ENCODE measurements at places on chromosomes 3 and 15.

DNA sequence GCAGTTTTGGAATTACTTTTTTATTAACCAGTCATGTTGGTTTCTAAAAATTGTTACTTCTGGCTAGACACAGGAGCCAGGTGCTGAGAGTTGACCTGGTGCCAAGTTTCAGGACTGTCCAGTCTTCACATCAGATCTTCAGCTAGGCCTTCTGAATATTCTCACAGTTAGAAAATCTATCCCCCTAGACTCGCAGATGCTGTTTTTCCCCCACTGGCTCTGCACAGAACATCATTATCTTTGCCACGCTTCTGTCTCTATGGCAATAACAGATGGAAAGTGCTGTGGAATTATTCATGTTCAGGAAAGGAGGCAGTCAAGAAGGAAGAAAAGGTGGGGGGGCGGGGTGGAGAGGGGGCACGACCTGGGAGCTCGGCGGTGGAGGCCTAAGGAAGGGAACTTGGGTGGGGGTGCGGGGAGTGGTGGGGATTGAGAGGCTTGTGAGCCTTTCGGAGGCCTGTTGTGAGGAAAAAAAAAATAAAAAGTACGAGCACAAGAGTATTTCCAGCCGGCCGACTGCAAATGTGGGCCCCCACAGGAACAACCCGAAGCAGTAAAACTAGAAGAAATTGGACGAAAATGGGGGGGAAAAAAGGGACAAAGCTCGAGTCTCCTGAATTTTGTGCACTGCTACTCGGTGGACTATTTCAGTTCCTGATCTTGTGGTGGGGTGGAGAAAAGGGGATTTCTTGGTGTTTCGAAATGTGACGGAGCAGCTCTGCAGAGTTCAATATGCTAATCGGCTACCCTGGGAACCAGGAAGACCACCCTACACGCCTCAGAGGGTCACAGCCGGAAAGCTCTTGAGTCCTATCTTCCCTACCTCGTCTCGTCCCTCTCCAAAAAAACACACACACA is 1.5 kb upstream of the SKIL start:
- DNase-seq: no peak

GRCh38 chr3:129323651-129324294 is 45.1 kb downstream of the HMCES start:
- no peak for DNase-seq

GRCh38 chr15:101148166-101148880 is 103.5 kb downstream of the CHSY1 start:
- no peak for DNase-seq

DNA sequence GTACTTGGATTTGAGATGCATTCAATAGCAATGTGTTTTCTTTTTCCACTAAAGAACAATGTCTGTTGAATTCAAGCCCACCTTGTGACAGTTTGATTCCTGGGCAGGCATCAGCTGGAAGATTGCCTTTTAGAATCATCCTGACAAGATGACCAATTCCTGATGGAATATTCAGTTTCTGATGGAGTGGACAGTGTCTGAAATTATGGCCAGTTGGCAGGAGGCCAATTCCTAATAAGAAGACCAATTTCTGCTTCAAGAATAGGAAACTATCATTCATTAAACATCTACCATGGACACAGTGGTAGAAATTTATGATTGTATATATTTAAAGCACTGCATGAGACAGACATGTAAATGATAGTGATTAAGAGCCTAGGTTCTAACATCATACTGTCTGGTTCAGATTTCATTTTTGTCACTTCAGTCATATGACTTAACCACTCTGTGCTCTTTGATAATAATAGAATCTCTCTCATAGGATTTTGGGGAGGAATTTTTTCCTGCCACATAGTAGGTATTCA is 133.6 kb downstream of the CLSTN2 start:
- no peak for DNase-seq

DNA sequence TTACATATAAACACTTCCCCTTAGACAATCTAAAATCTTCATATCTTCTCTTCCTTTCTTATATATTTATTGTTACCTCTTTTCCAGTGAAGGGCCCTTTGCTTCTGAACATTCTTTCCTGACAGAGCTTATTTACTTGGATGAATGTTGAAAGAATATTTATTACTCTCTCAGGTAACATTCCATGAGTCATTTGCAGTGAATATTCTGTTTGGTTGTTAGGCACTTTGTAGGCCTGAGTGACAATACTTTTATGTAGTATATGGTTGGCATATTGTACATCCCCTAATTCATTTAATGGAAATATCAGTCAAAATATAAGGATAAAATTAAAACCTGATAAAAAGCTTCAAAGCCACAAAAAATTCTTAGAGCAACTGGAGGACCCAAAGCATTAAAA is 260.9 kb upstream of the KCNMB2 start:
- DNase-seq: no peak

DNA sequence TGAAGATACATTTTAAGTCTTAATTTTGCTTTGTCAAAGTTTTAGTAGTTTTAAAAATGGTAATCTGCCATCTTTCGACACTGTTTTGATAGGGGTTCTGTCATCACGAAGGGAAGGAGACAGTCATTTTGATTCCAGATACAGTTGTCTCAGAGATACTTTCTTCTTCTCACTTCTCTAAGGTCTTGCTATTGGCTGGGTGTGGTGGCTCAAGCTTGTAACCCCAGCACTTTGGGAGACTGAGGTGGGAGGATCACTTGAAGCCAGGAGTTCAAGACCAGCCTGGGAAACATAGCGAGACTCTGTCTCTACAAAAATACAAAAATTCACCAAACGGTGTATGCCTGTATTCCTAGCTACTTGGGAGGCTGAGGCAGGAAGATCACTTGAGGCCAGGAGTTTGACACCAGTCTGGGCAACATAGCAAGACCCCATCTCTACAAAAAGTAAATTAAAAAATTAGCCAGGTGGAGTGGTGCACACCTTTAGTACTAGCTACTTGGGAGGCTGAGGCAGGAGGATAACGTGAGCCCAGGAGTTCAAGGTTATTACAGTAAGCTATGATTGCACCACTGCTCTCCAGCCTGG is 3.3 kb downstream of the RAB8B start:
- no peak for DNase-seq

DNA sequence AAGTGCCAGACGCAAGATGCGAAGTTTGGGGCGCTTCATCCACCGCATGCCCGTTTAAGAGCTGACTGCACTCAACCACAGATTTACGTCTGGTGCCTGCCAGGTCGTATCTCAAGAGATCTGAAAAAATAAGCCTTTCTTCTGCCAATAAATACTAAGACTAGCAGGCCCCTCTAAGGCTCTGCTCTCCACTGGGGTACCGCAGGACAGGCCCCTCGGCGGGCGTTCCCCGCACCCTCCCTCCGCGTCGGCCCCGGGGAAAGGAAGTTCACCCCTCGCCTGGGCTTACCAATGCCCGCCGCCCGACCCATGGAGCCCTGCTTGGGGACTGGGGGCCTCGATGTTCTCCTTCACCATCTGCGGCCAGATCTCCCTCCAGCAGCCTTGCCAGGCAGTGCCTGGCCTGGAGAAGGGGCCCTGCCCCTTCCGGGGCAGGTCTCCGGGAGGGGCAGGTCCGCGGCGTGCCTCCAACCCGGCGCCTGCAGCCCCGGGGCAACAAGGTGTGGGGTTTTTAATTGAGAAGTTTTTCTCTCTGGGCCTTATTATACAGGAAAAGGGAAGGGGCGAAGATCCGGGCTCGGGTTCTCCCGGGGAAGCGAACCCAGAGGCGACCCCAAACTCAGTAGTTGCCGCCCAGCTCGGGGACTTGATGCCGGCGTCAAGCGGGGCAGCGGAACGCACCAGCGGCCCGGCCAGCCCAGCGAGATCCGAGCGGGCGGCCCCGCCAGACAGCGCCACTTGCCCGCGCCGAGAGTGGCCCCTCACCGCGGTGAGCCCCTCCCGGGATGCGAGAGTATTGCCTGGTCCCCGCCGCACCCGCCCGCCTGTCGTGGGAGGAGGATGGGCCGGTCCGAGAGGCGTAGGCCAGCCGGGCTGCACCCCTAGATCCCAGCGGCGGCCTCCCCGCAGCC is 735 bp downstream of the GOLGA8B start:
- DNase-seq: no peak

GRCh38 chr3:76942101-76942500 is 97.8 kb upstream of the ROBO2 start:
- no peak for DNase-seq

GRCh38 chr3:168071591-168072322 is 24.0 kb downstream of the GOLIM4 start:
- DNase-seq: no peak

DNA sequence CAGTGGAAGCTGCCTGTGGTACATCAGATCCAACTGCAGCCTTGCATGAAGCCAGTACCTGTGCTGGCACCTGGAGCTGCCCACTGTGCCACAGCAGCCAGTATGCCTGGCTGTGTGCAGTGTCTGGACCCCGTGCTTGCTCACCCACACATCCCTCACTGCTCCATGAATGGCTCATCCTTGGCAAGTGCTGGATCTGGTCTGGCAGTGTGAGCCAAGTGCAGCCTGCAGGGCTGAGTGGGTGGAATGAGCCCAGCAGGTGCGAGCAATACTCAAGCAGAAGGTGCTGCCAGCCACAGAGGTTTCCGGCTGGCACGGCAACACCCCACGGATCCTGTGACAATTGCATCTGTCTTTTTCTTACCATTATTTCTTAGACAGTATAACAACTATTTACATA is 488.2 kb upstream of the ROBO2 start:
- DNase-seq: no peak

GRCh38 chr15:48754011-48754410 is 56.9 kb downstream of the CEP152 start:
- no peak for DNase-seq

DNA sequence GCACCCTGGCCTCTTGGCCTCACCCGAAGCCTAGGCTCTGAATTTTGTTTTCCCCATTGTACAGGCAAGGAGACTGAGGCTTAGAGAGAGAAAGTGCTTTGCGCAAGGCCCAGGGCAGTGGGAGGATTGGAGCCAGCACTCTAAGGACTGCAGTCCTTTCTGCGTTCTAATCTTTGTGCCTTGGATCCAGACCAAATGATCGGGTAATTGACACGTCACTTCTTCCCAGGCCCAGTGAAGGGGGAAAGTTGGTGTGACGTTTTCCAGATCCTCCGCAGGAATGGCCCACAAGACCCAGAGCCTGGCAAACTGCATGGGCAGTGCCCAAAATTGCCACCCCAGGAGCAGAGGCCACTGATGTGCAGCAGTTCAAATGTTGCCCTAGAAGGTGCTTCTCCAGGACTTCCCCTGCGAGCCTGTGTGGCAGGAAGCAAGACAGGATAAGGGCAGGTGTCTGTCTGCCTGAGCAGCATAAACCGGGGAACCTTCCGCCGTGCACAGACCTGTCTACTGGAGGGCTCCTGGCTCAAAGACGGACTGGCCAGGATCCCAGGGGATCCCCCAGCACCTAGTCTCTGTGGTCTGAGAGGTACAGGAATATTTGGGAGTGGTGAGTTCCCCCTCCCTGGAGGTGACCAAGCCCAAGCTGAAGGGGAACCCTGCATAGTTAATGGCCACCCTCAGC is 194.5 kb upstream of the TLE3 start:
- no peak for DNase-seq

DNA sequence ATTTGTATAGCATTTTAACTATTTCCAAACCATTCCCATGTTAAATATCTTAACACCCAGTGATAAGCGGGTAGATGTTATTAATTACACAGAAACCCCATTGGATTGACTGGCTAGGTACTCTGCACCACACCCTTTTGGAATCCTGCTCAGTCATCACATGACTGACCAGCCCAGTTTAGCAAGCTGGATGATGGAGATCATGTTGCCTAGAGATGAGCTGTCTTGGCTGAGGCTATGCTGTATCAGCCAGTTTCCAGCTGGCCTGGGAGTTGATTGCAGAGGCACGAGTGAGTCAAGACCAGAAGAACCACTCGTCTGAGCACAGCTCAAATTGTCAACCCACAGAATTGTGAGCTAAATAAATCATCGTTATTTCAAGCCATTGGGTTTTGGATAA is 124.6 kb downstream of the ZNF621 start:
- DNase-seq: no peak

Data from T-helper 2 cell (primary cell).